Sciatic nerve (tissue), 2 donors: ENCODE measurements at places on chromosomes 4 and X.
A peak's percentile ranks its signal among the peaks of the same experiment; 100 is the strongest.

- no peak for DNase-seq
Observed at GRCh38 chrX:1554469-1555210, 17.7 kb upstream of the P2RY8 start.

DNA sequence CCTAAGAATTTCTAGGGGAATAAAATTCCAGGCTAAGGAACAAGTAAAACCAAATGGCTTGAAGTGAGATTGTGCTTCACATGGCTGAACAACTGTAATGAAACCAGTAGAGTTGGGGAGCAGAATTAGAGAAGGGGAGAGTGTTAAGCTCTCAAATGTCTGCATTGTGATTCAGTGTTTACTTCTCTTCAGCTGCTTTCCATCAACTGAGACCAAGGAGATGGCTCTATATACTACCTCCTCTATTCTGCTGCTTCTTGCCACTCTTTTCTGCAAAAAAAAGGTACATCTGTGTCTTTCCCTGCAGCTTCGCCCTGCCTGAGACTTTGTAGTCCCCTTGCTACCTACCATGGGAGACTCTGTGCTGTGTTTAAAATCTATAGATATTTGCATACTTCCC, 73.5 kb downstream of the WDFY3 start:
- no peak for DNase-seq

- DNase-seq = no peak
Observed at GRCh38 chrX:134459683-134460004, 321 bp upstream of the HPRT1 start.

GRCh38 chr4:128295255-128295654, 7.6 kb upstream of the PGRMC2 start:
- no peak for DNase-seq

DNA sequence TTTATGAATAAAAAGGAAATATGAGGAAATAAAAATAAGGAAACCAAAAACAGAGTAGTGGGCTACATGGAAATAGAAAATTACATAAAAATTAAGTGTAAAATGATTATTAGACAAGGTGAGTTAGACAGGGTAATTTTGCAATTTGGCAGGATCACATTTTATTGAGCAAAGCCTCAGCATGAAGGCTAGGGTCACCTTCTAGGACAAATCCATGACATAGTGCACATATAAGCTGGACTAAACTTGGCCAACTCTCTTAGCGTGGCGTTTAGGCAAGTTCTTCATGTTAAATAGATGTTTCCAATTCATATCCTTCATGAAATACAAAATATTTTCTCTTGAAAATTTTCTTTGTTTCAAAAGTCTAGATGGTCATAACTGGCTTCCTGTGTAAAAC, 25.7 kb upstream of the UGT2B7 start:
- no peak for DNase-seq

DNA sequence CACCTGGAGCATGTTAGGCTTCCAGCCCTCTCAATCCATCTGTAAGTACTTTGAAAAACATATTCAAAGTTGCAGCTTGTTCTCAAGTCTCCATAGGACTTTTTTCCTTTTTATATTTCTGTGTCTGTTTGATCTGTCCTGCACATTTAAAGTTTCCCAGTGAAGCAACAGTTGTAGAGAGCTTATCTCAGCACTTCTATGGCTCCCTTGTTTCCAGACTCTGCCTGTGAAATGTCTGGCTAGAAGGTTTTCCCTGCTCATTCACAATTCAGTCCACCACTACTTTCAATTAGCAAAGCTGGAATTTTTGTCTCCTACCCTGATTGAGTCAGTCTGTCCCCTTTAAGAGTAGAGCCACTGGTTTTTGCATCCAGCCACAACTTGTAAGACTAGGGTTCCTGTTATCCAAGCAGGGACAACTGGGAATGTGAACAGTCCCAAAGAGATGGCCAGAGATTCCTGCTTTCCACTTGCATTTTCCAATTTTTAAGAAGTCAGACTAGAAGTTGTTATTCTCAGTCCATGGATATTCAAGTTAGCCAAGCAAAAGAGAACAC, 116.1 kb downstream of the GASK1B start:
- no peak for DNase-seq

DNA sequence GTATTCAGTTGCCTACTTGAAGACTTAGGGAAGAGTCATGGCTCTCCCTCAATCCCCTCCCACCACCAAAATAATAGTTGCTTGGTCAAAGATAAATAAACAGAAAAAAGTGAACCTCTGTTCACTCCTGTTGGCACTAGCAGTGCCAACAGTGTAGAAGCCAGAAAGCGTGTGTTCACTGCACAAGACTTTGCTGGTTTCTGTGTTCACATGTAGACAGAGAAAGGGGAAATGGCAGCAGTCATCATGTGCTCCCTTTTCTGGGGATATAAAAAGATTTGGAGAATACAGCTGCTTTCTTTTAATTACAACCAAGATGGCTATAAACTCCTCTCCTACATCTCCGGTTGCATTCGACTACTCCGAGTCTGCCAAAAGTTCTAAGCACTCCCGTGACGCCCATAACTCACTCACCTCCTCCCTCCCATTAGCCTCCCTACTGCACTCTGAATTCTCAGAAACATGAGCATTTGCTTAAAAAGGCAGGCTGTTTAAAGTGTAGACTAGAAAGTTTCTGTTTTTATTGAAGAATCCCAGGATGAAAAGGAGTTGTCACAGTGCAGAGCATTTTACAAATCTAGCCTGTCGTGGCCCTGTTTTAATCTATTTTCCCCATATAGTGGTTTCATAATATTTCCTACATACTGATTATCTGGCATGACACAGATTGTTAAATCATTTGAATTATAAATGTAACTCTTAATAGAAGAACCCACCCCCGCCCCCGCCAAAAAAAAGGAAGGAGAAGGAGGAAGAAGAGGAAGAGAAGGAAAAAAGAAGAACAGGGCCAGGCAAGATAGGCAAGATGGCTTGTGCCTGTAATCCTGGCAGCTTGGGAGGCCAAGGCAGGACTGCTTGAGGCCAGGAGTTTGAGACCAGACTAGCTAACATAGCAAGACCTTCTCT, 16.7 kb downstream of the LGI2 start:
- DNase-seq = no peak

DNA sequence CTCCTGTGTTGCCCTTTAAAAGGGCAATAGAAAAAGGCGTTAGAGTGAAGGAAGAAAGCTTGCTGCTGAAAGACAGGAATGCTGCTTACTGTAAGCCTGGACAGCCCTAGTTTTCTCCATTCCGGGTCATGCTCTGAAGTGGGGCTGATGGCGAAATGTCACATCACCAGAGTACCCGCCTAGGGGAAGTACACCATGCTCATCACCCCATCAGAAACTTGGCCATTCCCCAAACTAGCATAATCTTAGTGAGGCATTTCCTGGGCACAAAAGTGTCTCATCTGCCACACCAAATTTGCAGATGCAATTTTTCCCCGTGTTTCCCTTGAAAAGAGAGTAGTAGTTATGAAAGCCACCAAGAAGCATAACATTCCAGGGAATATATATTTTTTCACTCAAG, 47.8 kb upstream of the CAMK2D start:
- DNase-seq = no peak

DNA sequence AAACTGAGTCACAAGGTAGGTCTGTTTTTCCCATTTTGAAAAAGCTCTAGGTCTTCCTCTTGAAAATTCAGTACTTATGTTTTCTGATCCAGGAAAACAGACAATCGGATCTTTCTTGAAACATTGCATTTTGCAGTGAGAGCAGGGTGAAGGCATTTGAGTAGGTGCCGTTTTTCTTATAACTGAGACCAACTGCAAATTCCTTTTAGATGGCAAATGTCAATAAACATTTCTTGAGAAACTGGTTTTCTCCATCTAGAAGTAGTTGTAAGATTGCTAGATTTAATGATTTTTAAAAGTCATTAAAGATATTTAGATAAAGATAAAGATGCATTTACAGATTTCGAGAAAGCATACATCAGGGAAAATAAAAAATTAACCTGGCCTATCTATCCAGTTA, 92.4 kb downstream of the PHOX2B start:
- no peak for DNase-seq

DNA sequence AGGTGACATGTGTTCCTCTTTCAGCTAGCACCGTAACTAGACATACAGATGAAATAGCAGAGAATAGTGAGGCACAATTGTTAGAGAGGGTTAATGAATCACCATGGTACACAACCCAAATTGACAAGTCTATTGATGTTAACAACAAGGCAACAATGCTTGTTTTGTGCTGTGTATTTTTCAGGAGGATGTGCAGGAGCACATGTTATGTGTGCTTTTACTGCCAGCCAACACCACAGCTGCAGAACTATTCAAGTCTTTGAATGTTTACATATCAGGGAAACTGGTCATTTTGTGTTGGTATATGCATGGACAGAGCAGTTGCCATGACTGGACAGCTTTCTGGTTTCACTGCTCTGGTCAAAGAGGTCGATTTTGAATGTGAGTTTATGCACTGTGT, 32.8 kb downstream of the STBD1 start:
- no peak for DNase-seq

DNA sequence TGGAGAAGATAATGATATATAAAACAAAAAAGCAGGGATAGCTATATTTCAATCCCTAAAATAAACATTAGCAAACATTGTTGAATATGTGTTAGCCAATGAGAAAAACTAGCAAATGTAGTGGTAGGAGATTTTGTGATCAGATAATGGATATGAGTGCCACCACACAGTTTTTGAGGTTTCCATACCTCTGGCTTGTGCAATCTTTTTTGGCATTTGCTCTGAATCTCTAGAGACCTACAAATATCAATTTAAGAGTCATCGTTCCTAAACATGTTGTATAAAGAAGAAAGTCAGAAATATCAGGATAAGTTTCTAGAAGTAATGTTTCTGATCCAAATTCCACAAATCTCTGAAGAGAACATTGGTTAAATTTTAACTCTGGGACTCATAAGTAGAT, 308.7 kb downstream of the PDGFC start:
- no peak for DNase-seq

- DNase-seq = no peak
Observed at GRCh38 chrX:146863566-146863965, 49.0 kb upstream of the CXorf51A start.

DNA sequence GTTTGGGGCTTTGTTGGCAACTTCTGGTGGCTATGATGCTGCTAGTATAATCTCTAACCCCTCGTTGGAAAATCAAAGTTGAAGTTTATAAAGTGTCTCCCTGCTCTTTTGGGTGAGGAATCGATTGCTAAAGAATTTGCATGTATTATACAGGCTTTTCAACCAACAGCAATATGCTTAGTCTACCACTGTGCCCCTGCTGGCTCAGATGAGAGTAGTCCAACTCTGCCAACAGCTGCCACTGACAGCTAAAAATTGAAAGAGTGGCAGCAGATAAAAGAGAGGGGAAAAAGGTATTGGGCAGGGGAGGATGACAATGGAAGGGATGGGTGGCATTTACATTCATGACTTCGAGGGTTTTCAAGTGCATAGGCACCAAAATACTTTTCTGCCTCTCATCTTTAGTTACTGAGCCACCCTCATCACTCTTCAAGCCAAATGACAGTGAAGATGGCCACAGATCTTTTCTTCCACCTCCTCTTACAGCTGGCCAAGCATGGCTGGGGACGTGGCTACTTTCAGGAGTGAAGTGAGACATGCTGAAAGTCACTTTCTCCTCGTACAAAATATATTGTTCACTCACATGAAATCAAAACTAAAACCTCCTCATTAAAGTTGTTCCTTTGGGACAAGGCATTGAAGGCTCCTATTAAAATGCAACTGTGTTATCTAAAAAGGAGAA, 2.7 kb upstream of the GRIA3 start:
- DNase-seq = no peak

DNA sequence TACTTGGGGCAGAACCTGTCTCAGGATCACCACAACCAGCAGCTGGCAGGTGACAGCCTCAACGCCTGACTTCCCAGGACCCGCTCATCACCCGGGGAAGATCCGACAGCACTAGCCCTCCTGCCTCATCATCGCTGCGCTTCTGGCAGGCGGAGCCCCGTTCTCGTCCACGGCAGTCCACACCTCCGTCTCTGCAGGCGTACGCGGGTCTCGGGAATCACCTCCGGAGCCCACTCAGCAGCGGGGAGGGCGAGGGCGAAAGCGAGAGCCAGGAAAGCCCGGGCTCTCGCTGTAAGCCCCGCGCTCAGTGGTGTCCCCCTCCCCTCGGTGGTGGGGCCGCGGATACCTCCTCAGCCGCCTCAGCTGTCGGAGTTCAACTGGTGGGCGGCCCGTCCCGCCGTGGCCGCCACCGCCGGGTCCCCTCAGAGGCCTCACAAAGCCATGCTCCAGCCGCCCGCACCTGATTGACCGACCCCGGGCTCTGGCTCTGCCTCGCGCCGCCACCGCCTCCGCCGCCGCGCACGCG, 518 bp upstream of the CNKSR2 start:
- DNase-seq = no peak

- no peak for DNase-seq
Observed at GRCh38 chr4:26815706-26816105, 44.9 kb upstream of the STIM2 start.

DNA sequence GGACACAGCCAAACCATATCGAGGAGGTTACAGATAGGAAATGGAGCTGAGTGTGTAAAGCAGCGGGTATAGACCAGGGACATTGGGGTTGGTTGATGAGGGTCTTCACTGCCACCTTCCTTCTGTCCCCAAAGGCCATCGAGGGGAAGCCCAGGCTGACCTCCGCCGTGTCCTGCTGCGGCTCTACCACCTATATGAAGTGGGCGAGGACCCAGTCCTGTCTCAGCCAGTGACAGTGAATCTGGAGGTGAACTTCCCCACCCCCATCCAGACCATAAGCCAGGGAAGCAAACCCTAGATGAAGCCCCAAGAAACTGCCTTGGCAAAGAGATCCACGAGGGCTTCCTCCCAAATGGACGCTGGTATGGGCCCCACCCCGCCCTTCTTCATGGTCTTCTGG, 23.2 kb upstream of the MRFAP1 start:
- no peak for DNase-seq

DNA sequence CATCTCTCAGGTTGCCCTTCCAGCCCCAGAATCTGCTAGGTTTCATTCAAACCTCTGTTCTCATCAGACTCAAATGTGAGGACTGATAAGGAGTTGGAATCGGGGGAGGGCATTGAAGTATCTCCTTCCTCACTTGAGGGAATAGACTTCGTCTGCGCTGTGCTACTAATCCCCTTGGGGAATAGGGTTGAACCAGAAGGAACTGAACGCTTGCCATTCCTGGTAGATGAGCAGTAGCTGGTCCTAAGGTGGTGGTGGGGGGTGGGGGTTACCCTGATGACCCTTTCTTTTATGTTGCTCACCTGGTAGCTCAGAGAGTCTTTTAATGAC, 692 bp upstream of the SLC9A7 start:
- no peak for DNase-seq

DNA sequence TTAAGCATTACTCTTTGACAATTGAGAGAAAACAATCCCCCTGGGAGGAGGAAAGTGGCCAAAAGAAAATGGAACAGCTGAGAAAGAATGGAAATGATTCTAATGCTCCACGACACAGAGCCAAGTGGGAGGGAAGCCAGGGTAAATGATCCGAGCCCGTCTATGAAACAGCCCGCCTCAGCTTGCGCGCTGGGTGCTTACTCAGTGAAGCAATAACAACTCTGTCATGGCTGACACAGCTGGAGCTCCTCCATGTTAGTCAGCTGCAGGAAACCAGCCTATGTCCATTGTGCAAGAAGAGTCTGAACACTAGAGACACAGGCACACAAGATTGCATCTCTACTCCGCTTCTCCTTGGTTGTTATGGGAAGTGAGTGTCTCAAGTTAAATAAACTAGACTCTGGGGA, 19.3 kb downstream of the NOA1 start:
- peak; percentile 92 for DNase-seq

GRCh38 chr4:163949976-163950601, 455.6 kb downstream of the TMA16 start:
- peak; percentile 37 for DNase-seq

- no peak for DNase-seq
Observed at GRCh38 chr4:153784166-153784699, 4.7 kb downstream of the SFRP2 start.
